Ovary (tissue), 10 donors: ENCODE measurements at places on chromosomes 4 and X.
A peak's percentile ranks its signal among the peaks of the same experiment; 100 is the strongest.

DNA sequence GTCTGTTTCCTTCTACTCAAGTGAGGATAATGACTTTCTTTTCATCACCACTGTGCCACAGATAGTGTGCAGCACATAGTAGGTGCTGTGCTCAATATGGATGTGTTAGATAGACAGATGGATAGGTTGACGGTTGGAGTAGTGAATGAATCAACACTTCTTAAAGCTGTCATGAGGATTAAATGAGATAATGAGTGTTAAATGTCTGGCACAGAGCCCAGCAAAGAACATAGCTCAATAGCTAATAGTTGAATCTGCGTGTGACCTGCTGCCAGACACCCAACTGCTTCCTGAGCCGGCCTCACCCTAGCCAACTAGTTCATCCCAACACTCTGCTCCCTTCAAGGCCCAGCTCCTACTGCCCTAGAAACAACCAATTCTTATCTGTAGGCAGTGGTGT is 67.7 kb upstream of the PJA1 start:
- H3K4me3 ChIP-seq: no peak overlapping the region
- no peaks in the 10 kb centered on the region for H3K27me3 ChIP-seq
- H3K4me1 ChIP-seq: no peaks in the 10 kb centered on the region
- no peak overlapping the region for H3K27ac ChIP-seq

DNA sequence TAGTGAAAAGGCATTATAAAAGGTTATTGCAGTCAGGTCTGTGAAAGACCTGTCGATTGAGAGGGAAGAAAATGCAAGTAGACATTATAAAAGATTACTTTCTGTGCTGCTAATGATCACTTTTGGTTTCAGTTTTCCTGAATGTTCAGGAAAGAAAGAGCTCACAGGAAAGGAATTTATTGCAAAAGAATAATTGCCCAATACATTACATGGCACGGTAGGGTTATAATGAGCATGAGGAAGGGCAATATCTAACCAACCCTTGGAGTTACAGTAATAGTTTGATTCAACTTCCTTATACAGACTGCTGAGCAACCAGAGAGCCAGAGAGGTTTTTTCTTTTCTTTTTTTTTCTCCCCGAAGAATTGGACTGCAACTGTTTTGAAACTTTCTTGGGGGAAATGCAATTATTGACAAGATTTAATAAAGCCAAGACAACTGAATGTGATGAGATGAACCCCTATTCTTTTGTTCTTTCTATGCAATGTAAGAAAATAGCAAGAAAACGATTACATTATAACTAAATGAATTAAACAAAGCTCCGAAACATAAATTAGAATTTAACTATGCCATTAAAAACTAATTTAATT is 247.0 kb downstream of the C4orf33 start:
- H3K4me1 ChIP-seq: no peaks in the 10 kb centered on the region
- H3K36me3 ChIP-seq: no peaks in the 10 kb centered on the region
- no peaks in the 10 kb centered on the region for H3K27me3 ChIP-seq
- no peak for DNase-seq
- no peak overlapping the region for H3K27ac ChIP-seq

DNA sequence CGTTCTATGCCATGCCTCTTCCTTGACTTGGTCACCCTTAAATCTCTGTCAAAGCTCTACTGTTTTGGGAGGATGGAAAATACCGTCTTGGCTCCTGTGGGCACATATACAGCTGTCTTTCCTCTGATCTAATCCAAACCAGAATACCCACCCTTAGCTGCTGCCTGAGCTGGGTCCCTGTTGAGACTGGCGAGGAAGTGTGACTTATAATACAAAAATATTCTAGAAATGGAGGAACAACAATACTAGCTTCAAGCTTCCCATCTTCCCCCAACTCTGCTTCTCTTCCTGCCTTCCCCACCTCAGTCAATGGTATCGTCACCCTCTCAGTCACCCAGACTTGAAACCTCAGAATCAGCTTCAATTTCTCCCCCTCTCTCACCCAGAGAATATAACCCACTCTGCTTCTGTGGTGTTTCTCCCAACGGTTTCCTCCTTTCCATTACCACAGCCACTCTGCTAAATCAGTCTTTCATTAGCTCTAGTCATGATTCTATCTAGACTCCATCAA is 599 bp upstream of the IL2RG start:
- no peak overlapping the region for H3K27ac ChIP-seq
- H3K27me3 ChIP-seq: no peaks in the 10 kb centered on the region
- H3K4me1 ChIP-seq: no peaks in the 10 kb centered on the region
- no peak overlapping the region for H3K4me3 ChIP-seq
- H3K36me3 ChIP-seq: no peaks in the 10 kb centered on the region

DNA sequence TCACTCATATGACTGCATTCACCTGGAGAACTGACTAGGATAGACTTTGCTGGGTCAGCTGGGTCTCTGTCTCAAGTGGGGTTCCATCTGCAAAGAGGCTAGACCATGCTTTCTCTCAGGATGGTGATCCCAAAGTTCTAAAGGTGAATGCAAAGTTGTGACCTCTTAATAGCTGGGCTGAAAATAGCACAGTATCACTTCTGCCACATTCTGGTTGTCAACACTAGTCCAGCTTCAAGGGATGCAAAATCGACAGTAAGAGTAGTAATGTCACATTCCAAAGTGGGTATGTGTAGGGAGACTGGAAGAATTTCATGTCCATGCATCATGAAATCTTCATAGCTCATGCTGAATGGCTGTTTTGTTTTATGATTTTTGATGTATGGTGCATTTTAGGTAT is 414.6 kb downstream of the PCDH7 start:
- no peaks in the 10 kb centered on the region for H3K27me3 ChIP-seq
- H3K4me3 ChIP-seq: no peak overlapping the region

GRCh38 chr4:104169437-104169836 is 325.3 kb downstream of the CXXC4 start:
- no peaks in the 10 kb centered on the region for H3K27me3 ChIP-seq
- no peak for DNase-seq
- H3K4me3 ChIP-seq: no peak overlapping the region
- no peaks in the 10 kb centered on the region for H3K4me1 ChIP-seq
- H3K36me3 ChIP-seq: no peaks in the 10 kb centered on the region

DNA sequence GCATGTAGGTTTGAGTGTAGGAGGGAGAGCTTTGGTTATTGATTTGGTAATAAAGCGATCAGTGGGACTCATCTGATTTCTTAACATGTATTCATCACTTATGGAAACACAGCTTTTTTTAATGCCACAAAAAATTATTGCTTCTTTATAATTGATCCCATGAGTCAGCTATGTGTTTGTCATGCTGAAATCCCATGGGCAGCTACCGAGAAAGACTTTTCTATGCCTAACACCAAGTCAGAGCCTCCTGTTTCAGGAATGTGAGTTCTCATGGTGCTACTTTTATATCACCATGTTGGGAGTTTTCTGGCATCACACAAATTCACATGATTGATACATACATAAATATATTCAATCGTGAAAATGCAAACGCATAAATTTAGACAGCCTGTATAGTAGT is 165.7 kb downstream of the RAPGEF2 start:
- no peak overlapping the region for H3K4me3 ChIP-seq
- DNase-seq: no peak
- peaks cover 2% of the 10 kb centered on the region for H3K4me1 ChIP-seq
- no peaks in the 10 kb centered on the region for H3K36me3 ChIP-seq
- no peaks in the 10 kb centered on the region for H3K27me3 ChIP-seq
- no peak overlapping the region for H3K27ac ChIP-seq

DNA sequence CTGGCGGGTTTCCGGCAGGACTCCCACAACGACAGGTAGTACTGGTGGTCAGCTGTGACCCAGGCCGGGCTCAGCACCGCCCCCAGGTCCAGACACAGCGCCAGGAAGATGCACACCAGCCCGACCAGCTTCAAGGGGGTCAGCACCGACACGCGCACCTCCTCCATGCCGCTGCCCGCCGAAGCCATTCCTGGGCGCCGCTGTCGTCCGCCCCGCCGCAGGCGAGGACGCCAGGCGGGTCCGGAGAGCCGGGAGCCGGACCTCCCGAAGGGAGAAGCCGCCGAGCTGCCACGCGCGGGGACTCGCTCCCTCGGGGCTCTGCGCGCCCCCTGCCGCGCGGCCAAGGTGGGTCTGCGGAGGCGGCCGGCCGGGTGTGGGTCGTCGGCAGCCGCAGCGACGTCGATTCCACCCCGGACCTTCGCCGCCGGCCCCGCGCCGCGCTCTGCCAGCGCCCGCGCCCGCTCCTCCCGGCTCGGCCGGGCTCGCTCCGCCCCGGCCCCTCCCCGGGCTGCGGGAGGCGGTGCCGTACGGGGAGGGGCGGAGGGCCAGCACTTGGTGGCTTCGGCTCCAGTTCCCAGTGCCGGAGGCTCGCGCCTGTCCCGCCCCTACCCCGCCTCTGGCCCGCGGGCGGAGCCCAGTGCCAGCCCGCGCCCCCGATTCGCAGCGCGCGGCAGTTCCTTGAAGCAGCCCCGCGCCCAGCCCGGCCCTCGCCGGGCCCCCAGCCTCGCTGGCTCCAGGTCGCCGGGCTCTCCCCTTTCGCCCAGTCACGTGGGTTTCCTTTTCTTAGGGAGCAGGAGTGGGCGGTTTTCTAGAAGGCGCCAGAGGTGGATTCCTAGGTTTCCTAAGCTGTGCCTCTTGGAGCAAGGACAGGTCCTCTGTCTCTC is at the start of gene TMEM47:
Gene TMEM47, minus strand, starts transcription at position 444 of the 884 bp plus-strand sequence. Its CDS starts 256 bp downstream, at position 188.
- no peaks in the 10 kb centered on the region for H3K36me3 ChIP-seq
- peak within 1 kb of the TSS; percentile 73 for H3K4me3 ChIP-seq
- no peaks in the 10 kb centered on the region for H3K4me1 ChIP-seq
- peak within 1 kb of the TSS; percentile 57 for H3K27ac ChIP-seq

DNA sequence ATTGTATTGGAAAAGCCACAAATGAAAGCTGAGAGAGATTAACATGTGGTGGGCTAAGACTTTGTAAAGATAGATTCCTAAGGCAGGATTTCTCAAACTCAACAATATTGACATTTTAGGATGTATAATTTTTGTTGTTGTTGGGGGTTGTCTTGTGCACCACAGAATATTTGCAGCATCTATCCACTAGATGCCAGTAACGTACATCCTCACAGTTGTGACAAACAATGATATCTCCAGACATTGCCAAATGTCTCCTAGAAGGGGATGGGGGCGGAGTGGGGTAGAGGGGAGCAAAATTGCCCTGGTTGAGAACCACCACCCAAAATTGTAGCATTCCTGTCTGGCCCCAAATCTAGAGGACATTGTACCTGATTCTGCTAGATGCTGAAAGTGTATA is 14.7 kb upstream of the CBR4 start:
- DNase-seq: no peak
- no peaks in the 10 kb centered on the region for H3K36me3 ChIP-seq
- H3K4me3 ChIP-seq: no peak overlapping the region
- H3K27me3 ChIP-seq: no peaks in the 10 kb centered on the region
- H3K4me1 ChIP-seq: peaks cover 1% of the 10 kb centered on the region
- no peak overlapping the region for H3K27ac ChIP-seq

DNA sequence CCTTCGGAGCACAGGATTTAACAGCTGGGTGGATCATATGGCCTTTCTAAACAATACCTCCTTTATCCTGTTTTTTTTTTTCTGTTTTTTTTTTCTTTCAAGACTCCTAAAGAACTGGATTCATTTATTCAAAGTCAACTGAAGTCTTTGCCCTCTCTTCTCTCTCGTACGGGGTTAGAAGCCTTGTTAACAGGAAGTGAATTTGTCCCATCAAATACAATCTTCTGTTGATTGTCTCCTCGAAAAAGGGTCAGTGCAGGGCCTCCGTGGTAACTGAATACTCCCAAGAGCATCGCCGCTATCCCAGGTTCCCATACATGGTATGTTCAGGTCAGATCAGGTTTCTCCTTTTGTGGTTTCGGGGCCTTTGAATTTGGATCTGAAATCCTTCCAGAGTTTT is 1.8 kb upstream of the TMEM128 start:
- H3K27me3 ChIP-seq: no peaks in the 10 kb centered on the region
- H3K4me3 ChIP-seq: no peak overlapping the region
- peaks cover 9% of the 10 kb centered on the region for H3K4me1 ChIP-seq
- H3K36me3 ChIP-seq: no peaks in the 10 kb centered on the region

GRCh38 chr4:144723471-144723870 is 77.5 kb downstream of the HHIP start:
- peaks cover 5% of the 10 kb centered on the region for H3K4me1 ChIP-seq
- H3K27ac ChIP-seq: no peak overlapping the region
- no peaks in the 10 kb centered on the region for H3K36me3 ChIP-seq
- H3K4me3 ChIP-seq: no peak overlapping the region

GRCh38 chr4:135201081-135201480 is 999.5 kb upstream of the PABPC4L start:
- no peaks in the 10 kb centered on the region for H3K4me1 ChIP-seq
- no peak overlapping the region for H3K4me3 ChIP-seq
- H3K27me3 ChIP-seq: no peaks in the 10 kb centered on the region
- no peak overlapping the region for H3K27ac ChIP-seq
- no peak for DNase-seq
- H3K36me3 ChIP-seq: no peaks in the 10 kb centered on the region

- H3K27me3 ChIP-seq: no peaks in the 10 kb centered on the region
- H3K4me1 ChIP-seq: no peaks in the 10 kb centered on the region
- no peak overlapping the region for H3K27ac ChIP-seq
- no peaks in the 10 kb centered on the region for H3K36me3 ChIP-seq
- no peak overlapping the region for H3K4me3 ChIP-seq
Measured at GRCh38 chrX:136850441-136851175, 29.9 kb downstream of the RBMX start.

GRCh38 chr4:7815981-7816380 is 123.7 kb downstream of the AFAP1 start:
- no peaks in the 10 kb centered on the region for H3K27me3 ChIP-seq
- no peak overlapping the region for H3K27ac ChIP-seq
- no peaks in the 10 kb centered on the region for H3K36me3 ChIP-seq
- H3K4me3 ChIP-seq: no peak overlapping the region

GRCh38 chr4:73538162-73538561 is 56.6 kb downstream of the AFM start:
- no peaks in the 10 kb centered on the region for H3K4me1 ChIP-seq
- H3K36me3 ChIP-seq: no peaks in the 10 kb centered on the region
- DNase-seq: no peak
- H3K27me3 ChIP-seq: no peaks in the 10 kb centered on the region

GRCh38 chrX:103442536-103442901 is 66.2 kb downstream of the BEX3 start:
- no peak overlapping the region for H3K27ac ChIP-seq
- no peak overlapping the region for H3K4me3 ChIP-seq
- no peaks in the 10 kb centered on the region for H3K4me1 ChIP-seq
- no peaks in the 10 kb centered on the region for H3K27me3 ChIP-seq
- no peak for DNase-seq

- no peaks in the 10 kb centered on the region for H3K4me1 ChIP-seq
- no peak overlapping the region for H3K27ac ChIP-seq
- H3K4me3 ChIP-seq: no peak overlapping the region
- no peak for DNase-seq
- H3K27me3 ChIP-seq: no peaks in the 10 kb centered on the region
Measured at GRCh38 chr4:151142758-151143157, 43.3 kb downstream of the RPS3A start.

GRCh38 chrX:22634083-22634482 is 361.4 kb downstream of the CBLL2 start:
- H3K4me1 ChIP-seq: no peaks in the 10 kb centered on the region
- no peak overlapping the region for H3K27ac ChIP-seq
- no peaks in the 10 kb centered on the region for H3K36me3 ChIP-seq
- no peak overlapping the region for H3K4me3 ChIP-seq
- no peaks in the 10 kb centered on the region for H3K27me3 ChIP-seq
- DNase-seq: no peak

GRCh38 chr4:7900334-7900909 is 39.2 kb downstream of the AFAP1 start:
- no peaks in the 10 kb centered on the region for H3K36me3 ChIP-seq
- no peak overlapping the region for H3K27ac ChIP-seq
- no peaks in the 10 kb centered on the region for H3K27me3 ChIP-seq
- no peak for DNase-seq
- H3K4me1 ChIP-seq: peaks cover 9% of the 10 kb centered on the region
- H3K4me3 ChIP-seq: no peak overlapping the region
